Astrocyte (in vitro differentiated cells and primary cell): ENCODE measurements at places on chromosomes 12 and 14.

DNA sequence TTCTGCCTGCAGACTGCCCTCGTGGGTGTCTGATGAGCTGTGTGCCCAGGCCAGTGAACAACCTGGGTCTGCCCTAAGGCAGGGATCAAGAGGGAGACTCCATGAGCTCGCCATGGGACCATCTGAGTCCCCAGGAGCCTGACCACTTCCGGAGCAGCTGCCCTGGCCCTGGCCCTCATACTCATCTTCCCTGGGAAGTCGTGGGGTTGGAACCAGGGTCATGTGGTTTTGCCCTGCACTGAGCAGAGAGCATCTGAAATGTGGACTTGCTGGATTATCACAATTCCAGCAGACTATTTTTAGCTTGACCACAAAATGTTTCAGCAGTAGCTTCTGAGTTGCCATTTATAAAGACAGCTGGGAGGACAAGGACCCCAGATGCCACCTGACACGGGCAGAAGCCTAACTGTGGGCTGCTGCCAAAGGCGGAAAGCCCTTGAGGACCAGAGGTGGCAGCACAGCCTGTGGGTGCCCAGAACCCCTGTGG is 6.7 kb downstream of the BTBD6 start:
- H3K27me3 ChIP-seq, result no peaks in the 10 kb centered on the region
- no peak overlapping the region for H3K4me3 ChIP-seq

DNA sequence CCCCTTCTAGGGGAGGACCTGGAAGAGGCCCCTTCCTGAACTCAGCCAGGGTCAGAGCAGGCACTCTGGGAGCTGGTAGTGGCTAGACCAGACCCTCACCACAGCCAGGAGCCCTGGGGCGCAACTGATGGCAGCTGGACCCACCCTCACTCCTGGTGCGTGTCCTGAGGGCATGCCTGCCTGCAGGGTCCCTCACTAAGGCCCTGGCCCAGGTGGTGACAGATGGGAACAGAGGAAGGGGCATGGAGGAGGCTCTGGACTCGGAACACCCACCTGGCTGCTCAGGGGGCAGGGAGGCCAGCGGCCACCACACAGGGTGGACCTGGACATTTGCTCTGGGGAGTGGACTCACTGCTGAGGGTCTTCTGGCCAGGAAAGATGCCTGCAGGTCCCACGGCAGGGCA is 342.2 kb upstream of the SFSWAP start:
- H3K27ac ChIP-seq, result no peak overlapping the region
- no peaks in the 10 kb centered on the region for H3K27me3 ChIP-seq
- no peaks in the 10 kb centered on the region for H3K36me3 ChIP-seq
- H3K4me3 ChIP-seq, result no peak overlapping the region
- DNase-seq, result no peak

DNA sequence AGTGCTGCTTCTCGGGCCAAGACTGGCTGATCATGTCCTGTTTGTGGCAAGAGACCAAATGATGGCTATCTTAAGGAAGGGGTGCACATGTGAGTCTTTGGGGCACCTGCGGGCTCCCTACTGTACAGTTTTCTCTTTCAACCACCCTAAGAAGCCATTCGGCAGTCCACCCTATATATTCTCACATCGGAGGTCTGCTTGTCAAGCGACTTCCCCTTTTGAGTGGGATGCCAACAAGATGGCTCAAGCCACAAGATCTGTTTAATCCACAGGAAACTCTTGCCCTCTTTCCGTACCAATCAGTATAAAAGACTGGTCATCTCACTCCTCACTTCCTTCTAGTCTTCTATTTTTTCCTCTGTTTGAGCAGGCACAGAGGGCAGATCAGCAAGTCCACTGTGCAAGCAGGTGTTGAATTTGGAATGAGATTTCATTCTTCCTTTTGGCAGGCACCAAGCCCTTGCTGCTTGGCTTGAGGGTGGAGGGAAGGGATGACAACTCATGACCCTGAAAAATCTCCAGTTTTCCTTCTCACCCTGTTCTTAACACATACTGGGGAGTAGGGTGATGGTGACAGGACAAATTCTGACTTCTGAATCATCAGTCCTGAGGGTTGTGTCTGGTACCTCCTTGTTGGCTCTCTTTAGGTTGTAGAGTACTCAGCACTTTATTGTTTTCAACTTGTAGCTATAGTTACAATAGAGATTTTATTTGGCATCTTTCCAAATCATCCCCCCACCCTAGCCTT is 17.6 kb downstream of the LACRT start:
- H3K4me3 ChIP-seq, result no peak overlapping the region
- H3K36me3 ChIP-seq, result no peaks in the 10 kb centered on the region
- no peak overlapping the region for H3K27ac ChIP-seq
- H3K4me1 ChIP-seq, result no peaks in the 10 kb centered on the region
- peaks cover 4% of the 10 kb centered on the region for H3K27me3 ChIP-seq

DNA sequence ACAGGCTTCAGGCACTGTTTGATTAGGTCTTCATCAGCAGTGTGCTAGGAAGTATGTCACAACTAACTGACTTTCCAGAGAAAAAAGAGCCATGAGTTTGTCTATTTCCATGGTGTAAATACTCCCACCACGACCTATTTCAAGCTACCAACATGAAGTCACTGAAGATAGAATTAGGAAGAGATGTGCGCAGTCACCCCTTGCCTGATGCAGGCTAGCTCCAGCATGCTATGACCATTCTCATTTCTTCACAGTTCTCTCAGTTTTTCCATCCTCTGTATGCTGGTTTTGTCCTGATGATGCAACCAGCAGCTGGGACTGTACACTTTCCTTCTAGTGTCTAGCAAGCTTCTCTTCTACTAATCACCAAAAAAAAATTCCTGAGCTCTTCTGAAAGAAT is 191.6 kb upstream of the NUDT4 start:
- no peaks in the 10 kb centered on the region for H3K36me3 ChIP-seq
- no peak for DNase-seq
- H3K27me3 ChIP-seq, result no peaks in the 10 kb centered on the region
- H3K4me3 ChIP-seq, result no peak overlapping the region
- H3K4me1 ChIP-seq, result no peaks in the 10 kb centered on the region

DNA sequence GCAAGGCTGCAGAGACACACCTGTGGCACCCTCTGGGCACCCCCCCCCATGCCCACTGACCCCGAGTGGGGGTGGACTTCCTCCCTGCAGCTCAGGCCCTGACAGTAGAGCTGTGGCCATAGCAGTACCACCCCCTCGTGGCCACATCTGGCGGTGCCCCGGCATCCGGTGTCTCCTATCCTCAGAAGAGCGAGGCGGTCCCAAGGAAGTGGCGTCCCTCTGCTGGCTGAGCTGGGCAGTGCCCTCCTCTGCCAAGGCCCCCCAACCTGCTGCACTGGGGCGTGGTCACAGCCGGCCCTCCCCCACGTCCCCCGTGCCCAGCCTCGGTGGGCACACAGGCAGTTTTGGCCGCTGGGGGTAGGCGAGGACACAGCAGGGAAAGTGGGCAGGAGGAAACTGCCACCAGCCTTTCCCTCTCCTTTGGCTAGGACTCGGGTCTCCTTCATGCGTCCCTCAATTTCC is 6.0 kb upstream of the SLC6A12 start:
- peak; percentile 3 for DNase-seq
- H3K4me3 ChIP-seq, result no peak overlapping the region
- H3K4me1 ChIP-seq, result no peaks in the 10 kb centered on the region

GRCh38 chr12:52156757-52157565 is 34.9 kb downstream of the KRT80 start:
- H3K27ac ChIP-seq, result no peak overlapping the region
- H3K27me3 ChIP-seq, result no peaks in the 10 kb centered on the region
- no peak for DNase-seq
- H3K36me3 ChIP-seq, result no peaks in the 10 kb centered on the region

- H3K27ac ChIP-seq, result peak overlapping the region; percentile 85
- peaks cover 35% of the 10 kb centered on the region for H3K4me1 ChIP-seq
- no peak for DNase-seq
- no peak overlapping the region for H3K4me3 ChIP-seq
- H3K36me3 ChIP-seq, result no peaks in the 10 kb centered on the region
- no peaks in the 10 kb centered on the region for H3K27me3 ChIP-seq
Measured at GRCh38 chr12:62694116-62694515, 227.5 kb downstream of the MON2 start.

DNA sequence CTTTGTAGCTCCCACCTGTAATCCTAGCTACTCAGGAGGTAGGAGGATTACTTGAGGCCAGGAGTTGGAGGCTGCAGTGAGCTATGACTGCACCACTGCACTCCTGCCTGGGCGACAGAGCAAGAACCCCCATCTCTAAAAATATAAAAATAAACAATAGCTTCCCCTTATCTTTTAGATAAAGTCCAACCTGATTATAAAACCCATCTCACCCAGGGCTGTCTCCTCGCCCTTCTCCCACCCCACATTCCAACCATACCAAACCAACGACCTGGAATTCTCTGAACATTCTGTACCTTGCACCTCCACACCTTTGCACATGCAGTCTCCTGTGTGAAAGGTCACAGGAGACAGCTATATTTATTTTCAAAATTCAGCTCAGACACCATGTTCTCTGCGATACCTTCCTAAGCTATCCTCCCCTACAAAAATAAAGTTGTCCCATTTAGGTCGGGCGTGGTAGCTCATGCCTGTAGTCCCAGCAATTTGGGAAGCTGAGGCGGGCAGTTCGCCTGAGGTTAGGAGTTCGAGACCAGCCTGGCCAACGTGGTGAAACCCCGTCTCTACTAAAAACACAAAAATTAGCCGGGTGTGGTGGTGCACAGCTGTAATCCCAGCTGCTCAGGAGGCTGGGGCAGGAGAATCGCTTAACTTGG is 7.7 kb downstream of the SLC7A7 start:
- no peak for DNase-seq
- H3K27me3 ChIP-seq, result peaks cover 2% of the 10 kb centered on the region

GRCh38 chr12:111471236-111471635 is 65.5 kb downstream of the SH2B3 start:
- H3K36me3 ChIP-seq, result peaks cover 9% of the 10 kb centered on the region
- no peak overlapping the region for H3K4me3 ChIP-seq
- no peak for DNase-seq
- peaks cover 3% of the 10 kb centered on the region for H3K4me1 ChIP-seq
- no peak overlapping the region for H3K27ac ChIP-seq

DNA sequence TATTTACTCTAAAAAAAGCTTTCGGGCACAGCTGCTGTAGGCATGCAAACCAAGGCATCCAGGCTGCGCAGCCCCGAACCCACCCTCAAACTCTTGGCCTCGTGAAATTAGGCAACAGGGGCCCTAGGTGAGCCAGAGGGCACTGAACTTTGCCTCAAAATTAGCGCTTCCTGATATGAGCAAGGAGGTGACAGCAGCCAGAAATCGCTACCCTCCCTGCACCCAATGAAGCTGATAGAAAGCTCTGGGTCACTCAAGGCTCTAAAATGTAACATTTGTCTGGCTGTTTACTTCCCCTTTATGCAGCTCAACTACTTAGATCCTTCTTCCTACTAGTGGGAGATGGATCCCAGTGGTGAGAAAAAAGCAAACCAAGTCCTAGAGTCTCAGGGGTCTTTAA is 61.8 kb downstream of the PITPNM2 start:
- H3K36me3 ChIP-seq, result no peaks in the 10 kb centered on the region
- peaks cover 15% of the 10 kb centered on the region for H3K4me1 ChIP-seq
- H3K27ac ChIP-seq, result peak overlapping the region; percentile 70
- no peak overlapping the region for H3K4me3 ChIP-seq
- no peak for DNase-seq
